Epithelial cell of esophagus (primary cell): ENCODE measurements at places on chromosomes 1 and 21.
A peak's percentile ranks its signal among the peaks of the same experiment; 100 is the strongest.

- no peak for DNase-seq
Observed at GRCh38 chr1:238465449-238465848, 574.7 kb upstream of the ZP4 start.

- DNase-seq: no peak
Observed at GRCh38 chr1:41538741-41539417, 54.4 kb upstream of the EDN2 start.

- no peak for DNase-seq
Observed at GRCh38 chr1:29651246-29651645, 414.9 kb downstream of the PTPRU start.

GRCh38 chr1:31633117-31633516, 11.6 kb downstream of the PEF1 start:
- DNase-seq: peak; percentile 50

DNA sequence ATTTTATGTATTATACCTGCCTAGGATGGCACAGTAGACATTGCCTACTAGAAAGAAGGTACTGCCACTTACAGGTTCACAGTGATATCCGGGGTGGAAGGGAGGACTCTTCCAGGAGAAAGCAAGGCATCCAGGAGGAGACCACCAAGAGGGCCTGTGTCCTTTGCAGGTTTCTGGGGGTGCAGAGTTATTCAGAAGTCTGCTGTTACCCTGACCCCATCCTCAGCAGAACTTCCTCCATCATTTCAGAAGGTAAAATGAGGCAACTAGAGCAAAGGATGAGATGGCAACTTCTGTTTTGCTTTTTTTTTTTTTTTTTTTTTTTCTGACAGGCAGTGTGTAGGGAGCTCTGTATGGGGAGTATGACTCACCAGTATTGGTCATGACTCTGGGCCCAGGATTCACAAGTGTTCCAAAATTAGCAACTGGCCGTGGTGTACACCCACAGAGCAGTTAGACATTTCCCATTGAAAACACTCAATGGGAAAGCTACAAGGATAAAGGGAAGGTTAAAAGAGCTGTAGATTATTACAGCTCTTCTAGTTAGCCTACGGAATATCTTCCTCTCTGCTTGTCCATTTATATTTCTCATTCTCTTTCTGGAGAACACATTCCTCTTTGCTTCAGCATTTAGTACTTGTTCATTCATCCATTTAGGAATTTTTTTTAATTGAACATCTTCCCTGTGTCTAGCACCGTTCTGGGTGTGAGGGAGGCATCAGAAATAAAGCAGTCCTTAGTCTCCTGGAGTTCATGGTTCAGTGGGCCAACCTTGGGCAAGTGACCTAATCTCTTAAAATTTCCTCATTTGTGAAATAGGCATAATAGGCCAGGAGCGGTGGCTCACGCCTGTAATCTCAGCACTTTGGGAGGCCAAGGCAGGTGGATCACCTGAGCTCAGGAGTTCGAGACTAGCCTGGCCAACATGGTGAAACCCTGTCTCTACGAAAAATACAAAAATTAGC, 50.5 kb upstream of the PPP2R5A start:
- DNase-seq: peak; percentile 94

GRCh38 chr1:164716992-164717703, 158.2 kb downstream of the PBX1 start:
- peak; percentile 75 for DNase-seq

DNA sequence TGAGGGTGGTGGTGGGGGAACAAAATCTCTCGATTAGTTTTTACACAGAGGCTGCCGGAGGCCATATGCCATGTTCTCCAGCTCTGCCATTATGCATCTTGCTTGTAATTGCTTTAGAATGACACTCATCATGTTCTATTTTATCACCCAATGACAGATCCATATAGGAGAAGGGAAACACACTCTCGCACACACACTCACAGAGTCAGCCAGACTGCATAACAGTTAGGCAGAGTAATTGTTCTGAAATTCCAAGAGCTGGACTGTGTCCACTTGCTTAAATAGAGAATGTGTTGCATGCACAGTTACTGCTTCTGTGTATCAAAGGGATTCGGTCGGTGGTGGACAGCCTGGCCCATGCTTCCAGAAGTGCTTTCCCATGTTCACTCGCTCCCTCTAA, 30.6 kb downstream of the KCND3 start:
- no peak for DNase-seq

DNA sequence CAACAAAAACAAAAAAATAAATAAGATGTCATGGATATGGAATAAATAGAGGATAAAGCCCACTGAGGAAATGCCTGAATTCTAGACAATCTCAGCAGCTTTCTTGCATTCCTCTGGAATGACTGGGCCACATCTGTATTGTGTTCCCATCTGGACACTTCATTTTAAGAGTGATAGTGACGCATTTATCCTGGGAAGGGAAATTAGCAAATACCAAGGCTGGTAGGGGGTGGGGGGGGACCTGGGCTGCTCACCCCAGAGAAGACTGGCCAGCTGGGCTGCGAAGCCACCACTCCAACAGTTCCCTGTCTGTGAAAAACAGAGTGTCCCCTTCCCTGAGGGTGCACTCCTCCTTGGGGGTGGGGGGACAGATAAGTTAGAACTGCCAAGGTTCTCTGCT, 106.3 kb downstream of the HIVEP3 start:
- peak; percentile 56 for DNase-seq

GRCh38 chr1:20033420-20033819, 36.6 kb upstream of the PLA2G5 start:
- no peak for DNase-seq

DNA sequence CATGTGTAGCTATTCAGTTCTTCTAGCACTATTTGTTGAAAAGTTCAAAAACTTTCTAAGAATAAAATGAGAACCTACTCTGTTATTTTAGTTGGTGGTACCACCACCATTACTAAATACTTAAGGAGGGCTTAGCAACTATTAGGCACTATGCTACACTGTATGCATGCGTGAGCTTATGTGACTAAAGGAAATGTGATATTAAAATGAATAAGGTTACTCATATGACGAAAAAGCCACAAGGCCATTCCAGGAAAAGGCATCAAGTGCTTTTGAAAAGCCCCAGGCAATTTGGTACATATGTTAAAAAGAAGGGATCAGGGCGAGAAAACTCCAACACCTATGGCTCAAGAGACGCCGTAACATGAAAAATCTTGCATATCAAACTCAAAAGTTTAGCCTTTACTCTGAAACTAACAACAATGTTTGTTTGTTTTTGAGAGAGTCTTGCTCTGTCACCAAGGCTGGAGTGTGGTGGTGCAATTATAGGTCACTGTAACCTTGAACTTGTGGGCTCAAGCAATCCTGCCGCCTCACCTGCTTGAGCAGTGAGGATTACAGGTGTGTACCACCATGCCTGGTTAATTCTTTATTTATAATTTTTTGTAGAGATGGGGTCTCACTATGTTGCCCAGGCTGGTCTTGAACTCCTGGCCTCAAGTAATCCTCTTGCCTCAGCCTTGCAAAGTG, 42.5 kb downstream of the EPRS1 start:
- DNase-seq: no peak

DNA sequence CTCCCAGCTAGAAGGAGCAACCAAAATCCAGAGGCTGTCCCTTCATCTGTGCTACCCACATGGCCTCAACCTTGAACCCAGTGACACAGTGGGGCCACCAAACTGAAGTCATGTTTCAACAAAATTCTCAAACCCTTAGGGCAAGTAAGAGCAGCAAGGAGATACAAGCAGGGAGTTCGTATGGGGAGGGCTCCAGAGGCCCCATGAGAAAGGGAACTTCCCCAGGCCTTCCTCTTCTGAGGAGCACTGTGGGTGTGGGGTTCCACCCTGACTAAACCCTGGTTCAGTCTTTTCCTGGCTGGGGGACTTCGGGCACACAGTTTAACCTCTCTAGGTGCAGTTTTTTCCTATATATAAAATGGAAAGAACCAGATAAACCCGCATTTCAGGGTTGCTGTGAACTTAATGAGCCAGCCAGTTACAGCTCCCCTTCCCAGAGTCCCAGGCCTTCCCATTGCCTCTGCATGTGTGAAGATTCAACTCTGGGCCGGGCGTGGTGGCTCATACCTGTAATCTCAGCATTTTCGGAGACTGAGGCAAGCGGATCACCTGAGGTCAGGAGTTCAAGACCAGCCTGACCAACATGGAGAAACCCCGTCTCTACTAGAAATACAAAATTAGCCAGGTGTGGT, 8.0 kb upstream of the THEMIS2 start:
- peak; percentile 82 for DNase-seq

DNA sequence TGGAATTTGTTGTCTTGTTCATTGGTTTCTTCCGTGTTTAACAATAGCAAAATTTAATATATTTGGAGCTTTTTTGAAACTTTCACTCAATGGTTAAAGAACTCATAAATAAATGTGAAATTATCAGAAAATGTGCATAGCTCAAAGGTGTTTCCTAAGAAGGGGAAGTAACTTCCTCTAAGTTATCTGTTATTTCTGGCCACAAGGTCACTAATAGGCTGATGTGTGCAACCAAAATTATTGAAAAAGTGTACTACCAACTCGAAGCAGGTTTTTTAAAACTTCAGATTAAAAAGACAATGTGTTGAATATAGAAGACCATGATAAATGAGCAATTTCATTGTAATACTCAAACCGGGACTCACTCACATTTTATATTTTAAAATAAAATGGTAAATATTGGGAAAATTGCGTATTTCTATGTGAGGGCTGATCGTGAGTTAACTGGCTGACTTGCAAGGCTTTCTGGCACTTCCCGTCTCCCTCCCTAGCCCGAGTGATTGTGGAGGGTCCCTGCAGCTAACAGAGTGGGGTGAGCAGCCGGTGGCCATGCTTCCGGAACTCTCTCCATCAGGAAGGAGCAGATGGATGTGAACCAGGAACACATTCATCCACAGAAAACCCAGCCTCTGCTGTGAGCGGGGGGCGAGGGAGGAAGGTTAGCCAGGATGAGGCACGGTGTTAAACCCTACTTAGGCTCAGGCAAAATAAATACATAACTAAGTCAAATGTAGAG, 96.9 kb downstream of the ERG start:
- no peak for DNase-seq

GRCh38 chr1:159831412-159832141, 4.9 kb downstream of the SLAMF8 start:
- no peak for DNase-seq

GRCh38 chr1:48916130-48917069, 139.7 kb upstream of the BEND5 start:
- DNase-seq: peak; percentile 62

GRCh38 chr1:163144418-163144817, 58.3 kb downstream of the RGS5 start:
- DNase-seq: no peak

GRCh38 chr1:95145493-95145892, 28.3 kb downstream of the TLCD4 start:
- no peak for DNase-seq

GRCh38 chr1:179702946-179703539, 40.0 kb upstream of the FAM163A start:
- DNase-seq: peak; percentile 3

- DNase-seq: no peak
Observed at GRCh38 chr21:45864436-45864835, 117.1 kb upstream of the COL6A1 start.

- DNase-seq: no peak
Observed at GRCh38 chr1:19461220-19461554, 24.2 kb downstream of the CAPZB start.

DNA sequence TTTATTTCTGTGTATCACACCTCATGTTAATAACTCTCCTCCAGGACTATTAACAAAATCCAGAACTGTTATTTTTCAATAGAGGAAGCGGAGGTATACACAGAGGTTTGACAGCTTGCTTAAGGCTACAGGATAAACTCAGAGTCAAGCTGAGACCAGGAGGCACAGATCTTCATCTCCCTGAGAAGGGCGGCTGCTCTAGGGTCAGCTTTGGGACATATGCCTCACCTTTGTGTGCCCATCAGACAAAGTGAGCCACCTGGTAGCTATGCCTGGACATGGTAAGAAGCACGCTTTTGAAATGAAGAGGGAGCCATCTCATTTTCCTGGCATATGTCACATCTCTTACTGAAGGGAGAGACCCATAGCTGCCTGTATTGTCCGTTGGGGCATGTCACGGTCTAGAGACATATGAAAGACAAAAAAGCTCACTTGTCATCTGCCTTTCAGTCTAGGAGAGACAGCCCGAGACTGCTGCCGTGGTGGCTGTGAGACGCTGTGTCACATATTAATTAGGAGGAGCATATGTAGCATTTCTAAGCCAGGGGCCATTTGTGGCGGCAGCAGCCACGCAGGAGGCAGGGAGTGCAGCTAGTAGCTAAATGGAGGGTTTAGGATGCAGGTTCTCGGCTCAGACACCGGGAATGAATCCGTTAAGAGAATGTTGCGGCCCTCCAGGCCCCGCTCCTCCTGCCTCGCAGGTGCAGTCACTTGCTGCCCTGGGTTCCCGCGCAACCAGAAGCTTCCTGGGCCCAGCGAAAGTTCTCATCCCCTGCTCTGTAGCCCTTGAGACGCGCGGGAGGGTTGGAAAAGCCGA, 161.3 kb upstream of the C1orf21 start:
- DNase-seq: no peak

DNA sequence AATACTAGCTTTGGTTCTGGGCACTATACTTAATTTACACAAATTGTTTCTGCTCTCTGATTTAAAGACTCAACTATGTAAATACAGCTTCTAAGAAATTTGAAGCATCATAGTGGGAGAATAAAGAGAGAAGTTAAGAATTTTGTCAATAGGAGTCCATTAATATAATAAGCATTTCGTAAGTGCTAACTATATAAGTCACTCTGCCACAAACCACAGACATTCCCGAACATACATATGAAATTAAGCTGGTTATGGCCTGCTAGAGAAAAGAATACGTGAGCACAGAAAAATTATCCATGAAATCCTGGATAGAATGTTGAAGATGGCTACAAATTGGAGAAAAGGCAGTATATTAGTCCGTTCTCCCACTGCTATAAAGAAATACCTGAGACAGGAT, 526.2 kb downstream of the MRPL39 start:
- DNase-seq: no peak

GRCh38 chr1:118246646-118247045, 61.6 kb upstream of the SPAG17 start:
- DNase-seq: no peak

GRCh38 chr1:40949563-40949962, 29.9 kb upstream of the CTPS1 start:
- DNase-seq: no peak

- no peak for DNase-seq
Observed at GRCh38 chr1:50827546-50827945, 132.5 kb downstream of the FAF1 start.
